ENCODE measurements at places on chromosomes 4 and X.
A peak's percentile ranks its signal among the peaks of the same experiment; 100 is the strongest.

DNA sequence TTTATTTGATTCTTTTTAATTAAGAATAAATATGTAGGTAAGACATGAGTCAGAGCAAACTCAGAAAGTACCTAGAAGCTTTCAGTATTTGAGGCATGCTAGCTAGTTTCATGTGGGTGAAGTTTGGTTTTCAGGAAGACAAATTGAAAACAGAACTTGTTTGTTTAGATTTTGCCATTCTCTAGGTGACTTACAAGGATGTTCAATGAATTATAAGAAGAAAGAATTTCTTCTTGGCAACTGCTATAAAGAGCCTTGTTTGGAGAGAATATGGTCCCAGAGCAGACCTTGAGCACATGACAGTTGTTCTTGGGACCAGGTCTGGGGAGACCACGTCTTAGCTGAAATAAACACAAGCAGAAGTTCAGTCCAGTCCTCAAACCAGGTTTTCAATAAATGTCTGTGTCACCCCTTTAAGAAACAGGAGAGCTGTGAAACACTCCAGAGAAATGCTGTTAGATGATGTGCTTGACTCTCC is 38.0 kb upstream of the IL21 start:
- no peak for DNase-seq

GRCh38 chr4:23728971-23729370 is 160.9 kb downstream of the PPARGC1A start:
- no peak for DNase-seq

- DNase-seq = no peak
These were observed 278.9 kb upstream of the FTHL17 start for GRCh38 chrX:31350808-31351074.

DNA sequence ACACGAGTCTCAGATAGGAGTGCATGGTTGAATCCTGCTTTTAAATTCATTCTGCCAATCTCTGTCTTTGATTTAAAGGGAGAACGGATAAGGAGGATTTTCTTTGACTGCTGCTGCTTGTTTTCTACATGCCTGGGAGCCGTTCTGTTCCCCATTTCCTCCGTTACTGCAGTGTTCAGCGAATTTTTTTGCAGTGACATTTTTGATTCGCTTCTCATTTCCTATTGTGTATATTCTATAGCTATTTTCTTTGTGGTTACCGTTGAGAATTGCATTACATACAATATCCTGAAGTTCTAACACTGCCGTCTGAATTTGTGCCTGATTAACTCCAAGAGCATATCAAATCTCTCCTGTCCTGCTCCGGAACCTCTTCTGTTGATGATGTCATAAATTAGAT is 14.8 kb upstream of the MAEA start:
- DNase-seq = no peak

- no peak for DNase-seq
These were observed 90.2 kb upstream of the SLITRK2 start for GRCh38 chrX:145727476-145727875.

DNA sequence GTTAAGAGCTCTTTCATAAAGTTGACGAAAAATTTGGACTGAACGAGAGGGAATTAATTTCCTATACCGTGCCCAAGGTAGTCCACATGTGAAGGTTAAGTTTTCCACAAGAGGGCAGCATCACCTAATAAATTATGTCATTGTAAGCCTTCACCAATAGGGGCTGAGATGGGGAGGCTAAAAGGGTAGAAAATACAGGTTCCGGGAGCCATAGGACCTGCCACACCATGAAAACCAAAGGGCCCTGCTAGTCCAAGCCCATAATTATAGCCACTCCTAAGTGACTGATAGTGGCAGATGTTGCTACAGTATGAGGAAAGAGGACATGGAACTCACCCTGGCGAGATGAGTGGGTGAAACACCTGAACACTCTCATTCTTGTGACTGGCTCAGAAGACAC is 122.2 kb downstream of the SHROOM4 start:
- DNase-seq = no peak

- peak; percentile 43 for DNase-seq
These were observed 3.6 kb downstream of the MAGIX start for GRCh38 chrX:49165901-49166881.

DNA sequence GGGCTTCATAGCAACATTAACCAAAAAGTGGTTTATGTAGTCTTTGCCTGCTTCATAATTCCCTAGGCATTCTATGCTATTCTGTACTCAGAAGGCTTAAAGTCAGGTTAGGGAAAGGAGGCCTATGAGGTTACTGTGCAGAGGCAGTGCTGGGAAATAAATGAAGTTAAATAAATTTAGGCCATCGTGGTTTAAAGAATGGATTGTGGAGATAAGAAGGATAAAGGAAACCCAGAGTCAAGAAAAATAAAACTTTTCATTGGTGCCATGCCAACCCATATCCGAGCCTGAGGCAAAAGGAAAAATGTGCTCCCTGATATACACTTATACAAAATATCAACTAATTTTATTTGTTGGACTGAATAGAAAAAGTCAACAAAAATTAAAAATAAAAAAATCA is 70.2 kb downstream of the AR start:
- DNase-seq = no peak

GRCh38 chr4:19152264-19152663 is 1099.4 kb upstream of the SLIT2 start:
- no peak for DNase-seq

GRCh38 chrX:129808829-129809796 is 29.4 kb downstream of the SASH3 start:
- no peak for DNase-seq

- no peak for DNase-seq
These were observed 138.3 kb upstream of the USP38 start for GRCh38 chr4:143046454-143046853.

DNA sequence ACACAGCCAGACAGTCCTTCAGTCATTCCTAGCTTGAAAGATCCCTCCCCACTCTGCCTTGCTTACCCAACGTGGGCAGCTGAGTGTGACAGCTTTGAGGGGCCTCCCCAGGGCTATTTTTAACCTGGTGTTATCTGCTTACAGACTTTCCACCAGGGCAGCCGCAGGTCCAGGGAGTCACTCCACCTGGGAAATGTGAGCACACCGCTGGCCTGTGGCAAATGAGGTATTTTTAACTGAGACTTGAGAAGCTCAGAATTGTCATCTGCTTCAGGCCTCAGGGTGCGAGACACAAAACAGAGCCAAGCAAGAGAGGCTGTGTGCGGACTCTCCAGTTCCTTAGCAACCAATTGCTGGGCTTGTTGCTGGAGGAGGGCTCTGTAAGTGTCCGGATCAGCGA is 13.0 kb downstream of the CORIN start:
- no peak for DNase-seq
